Mucosa of descending colon (tissue), 3 donors: ENCODE measurements at places on chromosomes 13 and 19. TPM values are rescaled to one million over a fixed set of nuclear protein-coding genes. Genes with fewer than 3 reads are reported as not detected.

- DNase-seq, result no peak
Measured at GRCh38 chr13:38348861-38349389, 726 bp upstream of the UFM1 start.

GRCh38 chr19:33064458-33064791 is 263 bp downstream of the RHPN2 start:
- DNase-seq, result peak; percentile 74

ZIM2 gene
- total RNA-seq, result not detected

DNA sequence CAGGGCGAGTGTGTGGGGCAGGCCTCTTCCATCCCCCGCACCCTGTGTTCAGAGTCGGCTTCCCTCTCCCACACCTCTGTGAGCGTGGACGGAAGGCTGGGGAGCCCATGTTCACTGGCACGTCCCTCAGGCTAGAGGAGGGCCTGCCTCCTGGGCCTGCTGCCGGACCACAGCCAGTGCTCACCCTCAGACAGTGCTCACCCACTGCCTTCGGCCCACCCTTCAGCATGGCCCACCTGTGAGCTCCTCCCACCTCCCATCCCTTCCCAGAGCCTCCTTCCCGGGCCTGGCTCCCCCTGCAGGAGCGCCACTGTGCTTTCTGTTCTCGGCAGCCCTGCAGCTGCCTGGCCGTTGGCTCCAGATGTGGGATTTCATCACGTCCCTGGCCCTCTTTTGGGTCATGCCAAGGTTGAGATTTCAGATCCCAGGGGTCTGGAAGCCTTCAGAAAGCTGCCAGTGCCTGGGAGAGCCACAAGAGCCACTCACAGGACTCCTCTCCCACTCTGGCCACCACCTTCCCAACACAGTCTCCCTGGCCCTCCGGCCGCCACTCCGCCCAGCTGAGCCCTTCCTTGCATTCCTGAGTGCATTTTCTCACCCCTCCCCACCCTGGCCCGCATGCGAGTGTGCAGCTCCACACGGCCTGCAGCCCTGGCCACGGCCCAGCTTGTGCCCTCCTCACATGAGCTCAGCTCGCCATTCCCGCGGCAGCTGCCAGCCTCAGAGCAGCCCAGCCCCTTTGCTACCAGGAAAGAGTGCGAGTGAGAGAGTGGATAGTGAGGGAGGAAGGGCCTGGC is 25.3 kb downstream of the CAPN12 start:
- DNase-seq, result no peak

KIRREL2 gene
- total RNA-seq, result not detected
